ENCODE measurements at places on chromosomes 5 and 9. TPM values are rescaled to one million over a fixed set of nuclear protein-coding genes. Genes with fewer than 3 reads are reported as not detected.

The ESM1 gene
- not detected for total RNA-seq

The FOXI1 gene
- not detected for total RNA-seq

The ANKRD34B gene
- 0.05 TPM for total RNA-seq

The SLCO6A1 gene
- total RNA-seq: not detected

The TRIM7 gene
- 41.9 TPM for total RNA-seq

The ZBTB43 gene
- 11.1 TPM for total RNA-seq

The GPR21 gene
- total RNA-seq: not detected

The GAS1 gene
- total RNA-seq: 0.06 TPM

The TAF1L gene
- not detected for total RNA-seq

The SH3RF2 gene
- 3.0 TPM for total RNA-seq

The SLC6A19 gene
- total RNA-seq: 0.32 TPM

The GGTA1 gene
- total RNA-seq: not detected

The PCDHB11 gene
- total RNA-seq: not detected

The PCDHB7 gene
- not detected for total RNA-seq

The PCDHB14 gene
- 0.06 TPM for total RNA-seq

The P4HA2 gene
- 56.5 TPM for total RNA-seq

The PCDHGA2 gene
- total RNA-seq: 0.46 TPM

The CDKN2A gene
- total RNA-seq: not detected

The RNF208 gene
- 1.8 TPM for total RNA-seq

The RABGAP1 gene
- 13.6 TPM for total RNA-seq

The CARTPT gene
- total RNA-seq: not detected

The NDUFS4 gene
- 103 TPM for total RNA-seq

The PCSK1 gene
- 0.16 TPM for total RNA-seq

The KIF20A gene
- total RNA-seq: 38.7 TPM

The ANGPTL2 gene
- not detected for total RNA-seq

The TSLP gene
- not detected for total RNA-seq

The SLC36A2 gene
- total RNA-seq: not detected

The HTR1A gene
- not detected for total RNA-seq

The ZFP62 gene
- 9.0 TPM for total RNA-seq

The FGF1 gene
- total RNA-seq: 0.42 TPM

The NEUROG1 gene
- total RNA-seq: not detected

The NLN gene
- total RNA-seq: 63.8 TPM

The TXNDC8 gene
- not detected for total RNA-seq

The DPYSL3 gene
- total RNA-seq: 24.6 TPM

The C9orf50 gene
- total RNA-seq: not detected

The GNPDA1 gene
- 61.3 TPM for total RNA-seq

The PTGDS gene
- 1.4 TPM for total RNA-seq

The CTSL gene
- 618 TPM for total RNA-seq

The C5orf52 gene
- total RNA-seq: not detected

The MCCC2 gene
- 42.6 TPM for total RNA-seq

The UBE2QL1 gene
- 1.9 TPM for total RNA-seq

The ANKRD31 gene
- 0.06 TPM for total RNA-seq

The RNF183 gene
- total RNA-seq: not detected

The PCDHGB3 gene
- total RNA-seq: 0.21 TPM

The GPR150 gene
- 0.13 TPM for total RNA-seq

The PDLIM4 gene
- total RNA-seq: 1.0 TPM

The ROPN1L gene
- total RNA-seq: 1.7 TPM

The HMCN2 gene
- 0.02 TPM for total RNA-seq

The SLC4A9 gene
- not detected for total RNA-seq

The FBP2 gene
- total RNA-seq: not detected

The GRIA1 gene
- total RNA-seq: not detected

The DNM1 gene
- 106 TPM for total RNA-seq

The DMGDH gene
- total RNA-seq: not detected

The C5orf58 gene
- total RNA-seq: not detected

The FAM221B gene
- not detected for total RNA-seq

The LCN2 gene
- 7.2 TPM for total RNA-seq
